ENCODE measurements at places on chromosomes 11 and 22.

DNA sequence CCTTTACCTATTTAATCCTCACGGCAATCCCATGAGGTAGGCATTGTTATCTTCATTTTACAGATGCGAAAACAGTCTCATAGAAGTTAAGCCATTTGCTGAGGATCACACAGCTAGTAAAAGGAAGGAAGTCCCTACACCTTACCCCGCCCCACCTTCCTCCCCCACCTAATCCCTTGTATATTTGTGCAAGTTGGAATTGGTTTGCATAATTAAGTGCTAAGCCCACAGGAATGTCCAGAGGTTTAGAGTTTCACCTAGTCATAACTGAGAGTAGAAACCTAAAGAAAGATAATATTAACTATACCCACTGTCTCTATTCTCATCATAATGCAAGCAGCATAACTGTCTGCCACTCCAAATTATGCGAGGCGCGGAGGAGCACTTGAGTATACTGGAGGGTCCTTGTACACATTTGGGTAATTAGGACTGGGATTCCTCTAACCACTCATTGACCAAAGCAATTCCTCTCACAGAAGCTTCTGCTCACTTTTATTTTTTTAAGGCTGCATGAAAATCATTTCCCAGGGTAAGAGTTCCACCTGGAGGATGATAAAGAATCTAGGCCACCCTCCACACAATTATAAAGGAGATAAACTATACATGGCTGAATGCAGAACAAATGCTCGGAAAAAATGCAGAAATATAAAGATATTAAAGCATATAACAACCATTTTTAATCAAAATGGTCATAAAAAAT is 199.9 kb downstream of the FAM181B start:
- DNase-seq, result peak; percentile 76

DNA sequence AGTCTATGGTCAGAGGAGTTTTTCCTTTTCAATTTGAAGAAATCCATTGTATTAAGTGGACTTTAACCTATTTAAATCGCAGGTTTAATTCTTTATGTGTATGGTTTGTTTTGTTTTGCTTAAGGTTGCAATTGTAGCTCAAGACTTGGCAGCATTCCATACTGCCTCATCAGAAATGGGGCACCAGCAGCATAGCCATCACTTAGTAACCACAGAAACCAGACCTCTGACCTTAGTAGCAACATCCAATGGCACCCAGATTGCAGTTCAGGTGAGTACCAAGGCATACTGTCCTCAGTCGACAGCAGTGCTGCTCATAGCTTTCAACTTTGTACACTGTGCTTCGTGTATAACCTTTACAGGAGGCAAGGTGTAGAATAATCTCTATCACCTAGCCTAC is 48.4 kb upstream of the WEE1 start:
- no peak for DNase-seq

GRCh38 chr11:116832350-116833290 is 2.9 kb downstream of the APOC3 start:
- no peak for DNase-seq

GRCh38 chr11:132346558-132347148 is 976.2 kb downstream of the NTM start:
- no peak for DNase-seq

- DNase-seq, result no peak
Observed at GRCh38 chr22:40491990-40492631, 121.7 kb downstream of the SGSM3 start.

DNA sequence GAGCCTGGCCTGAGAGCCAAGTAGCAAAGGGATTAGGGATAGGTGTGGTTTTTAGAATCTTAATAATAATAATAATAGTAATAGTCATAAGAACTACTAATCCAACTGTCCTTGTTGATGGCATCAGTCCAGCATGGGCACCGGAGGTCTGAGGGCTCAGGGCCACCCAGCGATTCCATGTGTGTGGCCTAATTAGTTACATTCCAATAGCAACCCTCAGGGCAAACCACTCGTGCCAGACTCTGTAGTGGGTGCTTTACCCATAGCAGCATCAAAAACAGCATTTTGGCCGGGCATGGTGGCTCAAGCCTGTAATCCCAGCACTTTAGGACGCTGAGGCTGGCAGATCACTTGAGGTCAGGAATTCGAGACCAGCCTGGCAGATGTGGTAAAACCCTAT is 19.0 kb upstream of the MYH9 start:
- DNase-seq, result no peak

DNA sequence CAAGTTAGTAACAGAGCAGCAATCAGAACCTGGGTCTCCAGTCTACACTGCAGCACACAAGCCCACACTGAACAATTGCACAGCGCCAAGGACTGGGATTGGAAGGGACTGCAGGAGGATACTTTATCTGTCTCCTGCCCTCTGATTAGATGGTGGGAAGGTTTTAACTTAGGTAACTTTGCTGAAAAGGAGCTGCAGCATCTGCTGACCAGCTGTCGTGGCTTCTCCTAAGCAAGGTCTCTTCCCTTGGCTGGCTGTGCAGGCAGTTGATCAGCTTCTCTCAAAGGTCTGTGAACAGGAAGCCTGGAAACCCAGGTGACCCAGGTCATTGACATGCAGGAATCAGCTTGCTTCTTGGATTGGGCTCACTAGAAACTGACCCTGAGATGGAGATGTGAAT is 82.4 kb downstream of the ISX start:
- no peak for DNase-seq

DNA sequence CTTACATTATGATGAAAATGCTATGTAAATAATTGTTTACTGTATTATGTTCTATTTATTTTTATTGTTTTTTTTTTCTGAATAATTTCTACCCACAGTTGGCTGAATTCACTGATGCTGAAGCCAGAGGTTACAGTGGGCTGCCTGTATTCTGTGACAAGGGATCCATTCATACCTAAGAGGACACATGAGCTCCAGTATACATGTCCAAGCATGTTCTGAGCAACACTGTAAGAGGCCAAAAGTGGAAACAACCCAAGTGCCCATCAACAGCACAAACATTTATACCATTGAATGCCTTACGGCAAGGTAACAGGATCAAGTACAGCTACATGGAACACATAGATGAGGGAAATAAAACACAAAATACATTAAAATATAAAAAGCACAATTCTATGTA is 1.4 kb upstream of the SRSF8 start:
- peak; percentile 87 for DNase-seq

DNA sequence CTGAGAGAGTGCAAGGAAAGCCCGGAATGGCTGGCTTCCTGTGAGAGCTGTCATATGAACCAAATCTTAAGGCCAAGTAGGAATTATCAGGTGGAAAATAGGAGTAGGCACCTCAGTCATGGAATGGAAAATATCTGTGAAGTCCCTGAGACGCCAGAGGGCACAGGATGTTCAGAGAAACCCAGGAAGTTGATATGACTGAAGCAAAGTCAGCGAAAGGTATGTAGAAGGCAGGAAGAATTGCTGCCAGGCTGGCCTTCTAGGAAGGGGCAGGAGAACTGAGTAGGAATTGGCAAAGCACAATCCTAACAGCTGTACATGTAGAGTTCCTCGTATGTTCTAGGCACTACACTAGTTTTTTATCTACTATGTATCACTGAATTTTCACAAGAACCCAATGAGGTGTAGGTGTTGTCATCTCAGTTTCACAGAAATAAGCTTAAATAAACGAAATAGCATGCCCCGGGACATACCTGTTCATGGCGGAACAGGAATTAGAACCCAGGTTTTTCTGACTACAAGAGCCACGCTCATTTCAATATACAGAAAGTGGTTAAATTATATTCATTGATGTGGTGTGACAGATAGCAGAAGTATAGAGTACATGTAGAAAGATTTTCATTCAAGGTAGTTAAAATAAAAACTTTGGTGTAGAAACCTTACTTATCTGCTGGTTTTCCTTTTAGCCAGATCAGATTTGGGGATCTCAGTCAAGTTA is 17.0 kb downstream of the HMGXB4 start:
- DNase-seq, result no peak

DNA sequence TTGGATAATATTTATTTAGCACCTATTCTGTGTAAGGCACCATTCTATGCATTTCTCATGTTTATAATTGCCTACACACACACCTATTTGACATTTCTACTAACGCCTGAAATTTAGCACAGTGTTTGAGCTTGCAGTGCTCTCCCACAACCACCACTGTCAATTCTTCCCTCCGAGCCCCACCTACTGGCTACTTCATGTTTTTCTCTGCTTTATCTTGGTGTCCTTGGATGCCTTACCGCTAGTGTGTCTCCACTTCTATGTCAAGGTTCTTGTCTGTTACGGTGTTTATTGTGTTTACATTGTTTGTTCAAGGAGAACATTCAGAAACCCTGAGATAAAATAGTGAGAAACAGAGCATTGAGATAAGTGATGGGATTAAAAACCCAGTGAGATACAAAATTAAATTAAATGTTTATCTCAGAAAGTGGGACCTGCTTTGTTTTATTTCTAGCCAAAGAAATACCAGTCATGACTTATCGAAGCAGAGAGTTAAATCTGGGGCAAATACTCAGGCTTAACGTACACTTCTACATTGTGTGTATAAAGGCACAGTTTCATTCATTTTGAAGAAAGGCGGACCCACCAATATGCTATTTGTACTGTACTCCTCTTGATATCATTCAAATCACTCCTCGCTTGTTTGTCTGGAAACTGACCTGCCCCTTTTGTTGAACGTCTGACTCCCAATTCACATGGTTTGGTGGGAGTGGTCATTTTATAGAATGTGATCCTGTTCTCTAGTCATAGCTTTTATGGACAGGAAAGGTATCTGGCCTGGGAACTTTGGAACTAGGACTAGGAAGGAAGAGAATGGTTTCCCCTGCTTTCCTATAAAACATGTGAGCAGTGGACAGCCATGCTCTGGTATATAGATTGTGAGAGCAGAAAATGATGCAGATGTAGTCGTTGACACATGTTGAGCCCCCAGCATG is 39.2 kb upstream of the SLC36A4 start:
- DNase-seq, result peak; percentile 36

GRCh38 chr11:96276836-96277235 is 66.2 kb downstream of the MAML2 start:
- no peak for DNase-seq

Measured in bronchial epithelial cell (primary cell).